ENCODE measurements at places on chromosomes 5 and 9. TPM values are rescaled to one million over a fixed set of nuclear protein-coding genes. Genes with fewer than 3 reads are reported as not detected.

Gene ARSI
- 0.19 TPM for total RNA-seq

Gene HACD4
- 0.19 TPM for total RNA-seq

Gene CCDC192
- not detected for total RNA-seq

Gene CYSRT1
- 0.65 TPM for total RNA-seq

All from vein endothelial cell (primary cell).